Left ventricle myocardium inferior (tissue), 1 donor: ENCODE measurements at places on chromosomes 4 and X.

GRCh38 chr4:47790105-47790504 lies 47.8 kb downstream of the CORIN start:
- DNase-seq: no peak

GRCh38 chrX:14274691-14275090 lies 245.0 kb upstream of the GEMIN8 start:
- no peak for DNase-seq

DNA sequence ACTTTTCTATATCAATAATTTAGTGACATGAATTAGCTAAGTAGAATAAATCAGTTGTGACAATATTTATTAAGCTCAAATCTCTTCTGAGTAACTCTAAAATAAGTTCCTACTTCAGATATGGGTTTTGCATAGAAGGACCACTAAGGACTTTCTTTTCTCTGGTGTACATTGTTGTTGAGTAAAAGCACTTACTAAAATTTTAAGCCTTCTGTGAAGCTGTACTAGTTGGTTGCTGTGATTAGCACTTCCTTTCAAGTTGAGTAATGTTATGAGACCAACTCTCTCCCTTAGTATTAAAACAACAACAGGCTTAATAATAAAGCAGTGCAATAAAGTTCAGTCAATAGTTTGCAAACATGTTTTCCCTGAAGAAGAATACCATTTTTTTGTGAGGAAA lies 667.4 kb upstream of the NDST4 start:
- DNase-seq: no peak

DNA sequence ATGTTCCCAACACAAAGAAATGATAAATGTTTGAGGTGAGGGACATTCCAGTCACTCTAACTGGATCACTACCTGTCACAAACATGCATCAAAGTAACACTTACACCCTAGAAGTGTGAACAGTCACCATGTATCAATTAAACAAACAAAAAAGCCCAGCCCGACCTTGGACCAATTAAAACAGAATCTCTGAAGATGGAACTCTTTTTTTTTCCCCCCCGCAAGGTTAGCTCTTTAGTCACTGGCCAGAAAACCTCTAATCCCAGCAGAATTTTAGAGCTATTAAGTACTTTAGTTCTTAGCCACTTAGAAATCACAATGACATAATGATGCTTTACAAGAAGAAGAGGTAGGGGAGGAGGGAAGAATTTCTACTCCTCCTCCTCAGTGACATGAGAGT lies 154.5 kb downstream of the PALLD start:
- DNase-seq: no peak

DNA sequence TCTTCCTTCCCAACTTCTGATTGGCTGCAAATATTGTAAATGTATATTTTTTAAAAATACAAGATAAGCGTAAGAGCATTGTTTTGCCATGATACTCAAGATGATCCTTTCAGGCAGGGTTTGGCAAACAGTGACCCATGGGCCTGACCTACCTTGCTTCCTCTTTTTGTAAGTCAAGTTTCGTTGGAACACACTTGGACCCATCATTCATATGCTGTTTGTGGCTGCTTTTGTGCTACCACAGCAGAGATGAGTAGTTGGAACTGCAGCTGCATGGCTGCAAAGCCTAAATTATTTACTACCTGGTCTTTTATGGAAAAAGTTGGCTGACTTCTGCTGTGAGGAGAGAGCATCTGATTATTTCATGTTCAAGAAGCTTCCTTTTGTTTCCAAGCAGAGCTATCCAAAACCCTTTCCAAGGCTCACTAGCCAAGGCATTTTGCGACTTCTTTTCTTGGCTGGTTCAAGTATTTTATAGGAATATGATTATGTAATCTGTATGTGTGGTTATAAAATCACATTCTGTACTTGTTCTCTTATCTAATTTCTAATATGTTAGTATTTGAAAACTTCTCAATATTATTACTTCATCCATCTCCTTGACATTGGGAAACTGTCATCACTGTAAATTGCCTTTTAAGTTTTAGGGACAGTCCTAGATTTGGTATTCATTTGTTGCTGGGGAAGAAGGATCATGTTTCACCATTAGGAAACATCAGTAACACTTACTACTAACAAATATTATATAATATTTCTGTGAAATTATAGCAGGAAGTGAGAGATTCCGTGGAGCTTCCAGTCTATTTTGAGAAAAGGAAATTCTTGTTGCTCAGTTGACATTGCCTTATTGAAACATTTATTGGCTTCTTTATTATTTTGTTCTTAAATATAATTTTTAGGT lies 109.2 kb downstream of the ARHGAP10 start:
- DNase-seq: no peak

- no peak for DNase-seq
Observed at GRCh38 chrX:38881727-38882126, 80.5 kb downstream of the MID1IP1 start.
